ENCODE measurements at places on chromosomes 7 and 10. TPM values are rescaled to one million over a fixed set of nuclear protein-coding genes. Genes with fewer than 3 reads are reported as not detected.

ASCC1 gene
- 13.3 TPM for polyA plus RNA-seq

SLC35G1 gene
- polyA plus RNA-seq, result 0.90 TPM

WNT2 gene
- polyA plus RNA-seq, result 0.25 TPM

ARHGEF35 gene
- 6.5 TPM for polyA plus RNA-seq

MET gene
- polyA plus RNA-seq, result 3.4 TPM

CYP3A4 gene
- 0.22 TPM for polyA plus RNA-seq

PRSS37 gene
- not detected for polyA plus RNA-seq

GBX1 gene
- not detected for polyA plus RNA-seq

SUN1 gene
- 108 TPM for polyA plus RNA-seq

CRYGN gene
- 0.68 TPM for polyA plus RNA-seq

EPHA1 gene
- polyA plus RNA-seq, result not detected

GRM3 gene
- polyA plus RNA-seq, result not detected

COL26A1 gene
- 0.01 TPM for polyA plus RNA-seq

LLCFC1 gene
- polyA plus RNA-seq, result not detected

HSPA12A gene
- 10.5 TPM for polyA plus RNA-seq

NPFFR1 gene
- under 0.01 TPM for polyA plus RNA-seq

SORBS1 gene
- 508 TPM for polyA plus RNA-seq

NRG3 gene
- polyA plus RNA-seq, result 0.34 TPM

SPDYE11 gene
- not detected for polyA plus RNA-seq

TMEM176B gene
- polyA plus RNA-seq, result 56.5 TPM

CYP2C19 gene
- polyA plus RNA-seq, result not detected

CALHM2 gene
- 6.6 TPM for polyA plus RNA-seq

HILPDA gene
- polyA plus RNA-seq, result 39.7 TPM

IFIT2 gene
- 2.5 TPM for polyA plus RNA-seq

BHLHA15 gene
- polyA plus RNA-seq, result not detected

C10orf90 gene
- polyA plus RNA-seq, result 0.12 TPM

EPO gene
- polyA plus RNA-seq, result 4.4 TPM

HPSE2 gene
- polyA plus RNA-seq, result 1.0 TPM

HGF gene
- polyA plus RNA-seq, result 5.1 TPM

PNLIPRP2 gene
- polyA plus RNA-seq, result 0.91 TPM

CTTNBP2 gene
- 3.4 TPM for polyA plus RNA-seq

SMKR1 gene
- not detected for polyA plus RNA-seq

PLPP4 gene
- polyA plus RNA-seq, result not detected

HABP2 gene
- polyA plus RNA-seq, result not detected

CYP3A5 gene
- not detected for polyA plus RNA-seq

OAT gene
- 46.4 TPM for polyA plus RNA-seq

SSC4D gene
- polyA plus RNA-seq, result 5.8 TPM

CPVL gene
- polyA plus RNA-seq, result 11.5 TPM

TBXAS1 gene
- polyA plus RNA-seq, result 15.7 TPM

LOXL4 gene
- polyA plus RNA-seq, result 2.8 TPM

CLDN4 gene
- 98.3 TPM for polyA plus RNA-seq

HSPB1 gene
- 1,206 TPM for polyA plus RNA-seq

DNAH11 gene
- 0.30 TPM for polyA plus RNA-seq

AKR1B15 gene
- polyA plus RNA-seq, result 0.09 TPM

PRTFDC1 gene
- 2.1 TPM for polyA plus RNA-seq

ASB10 gene
- not detected for polyA plus RNA-seq

CDHR1 gene
- polyA plus RNA-seq, result 0.06 TPM

RHBDD2 gene
- 23.4 TPM for polyA plus RNA-seq
